ENCODE measurements at places on chromosomes 5 and 9.

GRCh38 chr5:82820188-82820587 is 257.0 kb downstream of the TMEM167A start:
- no peak for DNase-seq

DNA sequence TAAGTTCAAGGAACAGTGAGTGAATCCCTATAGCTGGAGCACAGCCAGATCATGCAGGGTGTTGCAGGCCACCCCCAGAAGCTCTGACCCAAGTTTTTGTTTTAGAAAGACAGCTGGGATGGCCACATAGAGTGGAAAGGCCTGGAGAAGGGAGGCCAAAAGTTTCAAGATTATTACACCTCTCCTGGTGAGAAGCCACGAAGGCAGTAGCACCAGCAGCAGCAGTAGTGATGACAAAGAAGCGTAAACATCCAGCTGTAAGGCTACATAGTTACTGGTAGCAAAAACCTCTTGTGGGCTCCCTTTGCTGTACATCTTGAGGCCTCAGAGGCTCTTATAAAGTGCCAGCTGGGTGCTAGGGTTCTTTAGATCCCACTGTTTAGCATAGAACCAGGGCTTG is 11.8 kb downstream of the ADAMTSL1 start:
- no peak for DNase-seq

DNA sequence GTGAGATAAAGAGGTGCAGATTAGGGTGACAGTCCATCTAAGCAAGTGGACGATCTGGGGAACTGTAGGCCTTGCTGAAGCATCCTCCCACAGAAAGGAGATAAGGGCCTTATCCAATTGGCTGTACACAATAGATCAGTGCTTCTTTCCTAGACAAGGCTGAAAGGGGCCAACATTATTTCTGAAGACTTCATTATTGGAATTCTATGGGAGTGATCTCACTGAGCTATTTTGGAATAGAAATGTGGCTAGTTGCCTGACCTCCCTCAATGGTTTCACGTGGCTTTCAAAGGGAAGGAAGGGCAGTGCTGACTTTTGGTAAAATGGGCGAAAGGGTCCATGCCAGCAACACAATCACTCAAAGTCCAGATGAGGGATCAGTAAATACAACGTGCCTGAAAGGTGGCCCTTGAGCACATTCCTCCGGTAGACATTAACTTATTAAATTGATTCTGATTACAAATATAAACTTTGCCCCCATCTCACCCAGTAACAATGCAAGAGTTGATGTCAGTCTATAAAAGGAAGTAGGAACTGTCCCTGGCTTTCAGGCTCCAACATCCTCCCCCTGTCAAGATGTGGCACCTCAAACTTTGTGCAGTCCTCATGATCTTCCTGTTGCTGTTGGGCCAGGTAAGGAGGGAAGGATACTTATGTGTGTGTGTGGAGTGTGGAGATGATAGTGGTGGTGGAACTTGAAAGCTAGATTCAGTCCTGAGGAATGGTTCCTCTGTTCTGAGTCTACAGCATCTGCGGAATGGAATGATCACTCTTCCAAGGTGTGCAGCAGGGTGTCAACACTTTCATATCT is at the start of gene LEAP2:
LEAP2 (plus strand) TSS at position 550 of the 811 bp plus-strand sequence; CDS start at position 577, 27 bp downstream.
- DNase-seq = no peak

GRCh38 chr9:78026947-78027346 is 4.7 kb downstream of the GNAQ start:
- DNase-seq = no peak

GRCh38 chr9:4272126-4272525 is 27.7 kb downstream of the GLIS3 start:
- DNase-seq = no peak

DNA sequence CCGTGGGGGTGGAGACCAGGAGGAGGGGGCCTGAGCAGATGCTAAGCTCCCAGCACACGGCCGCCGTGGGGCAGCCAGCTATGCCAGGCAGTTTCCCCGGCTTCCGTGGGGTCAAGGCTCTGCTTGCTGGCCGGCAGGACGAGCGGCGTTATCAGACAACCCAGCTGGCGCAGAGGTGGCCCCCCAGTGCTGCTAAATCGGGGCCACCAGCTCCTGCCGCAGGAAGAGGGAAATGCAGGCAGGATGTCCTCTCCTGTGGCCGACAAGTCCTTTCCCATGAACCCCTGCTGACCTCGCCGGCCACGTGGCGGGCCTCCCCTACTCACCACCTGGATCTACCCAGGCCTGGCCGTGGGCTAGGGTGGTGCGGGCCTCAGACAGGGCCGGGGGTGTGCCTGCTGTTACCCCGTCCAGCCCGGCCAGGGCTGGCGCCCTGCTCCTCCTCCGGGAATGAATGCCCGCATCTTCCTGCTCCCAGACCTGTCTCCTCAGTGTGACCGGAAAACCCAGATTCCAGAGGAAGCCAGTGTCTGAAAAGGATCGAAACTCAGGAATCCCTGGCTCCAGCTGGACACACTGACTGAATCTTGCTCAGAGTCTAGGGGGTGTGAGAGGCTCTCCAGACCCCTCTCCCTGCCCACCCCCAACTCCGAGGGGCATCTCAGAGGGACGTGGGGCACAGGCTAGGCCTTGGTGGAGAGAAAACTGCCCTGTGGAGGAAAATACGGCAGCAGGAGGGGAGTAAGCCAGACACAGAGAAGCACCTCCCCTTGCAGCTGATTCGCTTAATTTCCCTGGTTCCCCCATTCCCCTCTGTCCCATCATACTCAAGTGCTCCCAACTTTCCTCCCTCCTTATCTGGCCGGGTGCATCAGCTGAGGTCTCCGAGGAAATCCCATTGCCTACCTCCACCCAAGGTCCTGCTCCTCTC is 3.9 kb downstream of the FLT4 start:
- DNase-seq = no peak

GRCh38 chr5:135230251-135230925 is 168.6 kb downstream of the MACROH2A1 start:
- DNase-seq = no peak

GRCh38 chr9:90872835-90873294 is 71.2 kb downstream of the SYK start:
- DNase-seq = no peak

GRCh38 chr9:113987526-113987925 is 90.6 kb downstream of the AMBP start:
- no peak for DNase-seq

DNA sequence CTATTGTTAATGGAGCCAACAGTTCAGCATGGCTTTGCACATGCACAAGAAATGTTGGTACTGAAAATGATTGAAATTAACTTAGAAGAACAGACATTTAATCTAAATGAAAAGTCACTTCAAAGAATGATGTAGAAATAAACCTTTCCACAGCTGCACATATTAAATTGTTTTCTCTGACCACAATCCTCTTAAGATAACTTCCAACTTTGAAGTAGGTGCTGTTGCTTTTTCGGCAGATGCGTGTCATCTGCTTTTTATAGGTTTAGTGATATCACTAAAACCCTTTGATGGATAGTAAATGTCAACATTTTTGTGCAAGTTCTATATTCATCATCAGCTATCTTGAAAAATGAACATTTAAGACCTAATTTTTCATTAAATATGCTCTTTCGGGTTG is 25.3 kb upstream of the SLC1A3 start:
- no peak for DNase-seq

- no peak for DNase-seq
Measured at GRCh38 chr5:80631278-80632259, 22.9 kb upstream of the MSH3 start.

DNA sequence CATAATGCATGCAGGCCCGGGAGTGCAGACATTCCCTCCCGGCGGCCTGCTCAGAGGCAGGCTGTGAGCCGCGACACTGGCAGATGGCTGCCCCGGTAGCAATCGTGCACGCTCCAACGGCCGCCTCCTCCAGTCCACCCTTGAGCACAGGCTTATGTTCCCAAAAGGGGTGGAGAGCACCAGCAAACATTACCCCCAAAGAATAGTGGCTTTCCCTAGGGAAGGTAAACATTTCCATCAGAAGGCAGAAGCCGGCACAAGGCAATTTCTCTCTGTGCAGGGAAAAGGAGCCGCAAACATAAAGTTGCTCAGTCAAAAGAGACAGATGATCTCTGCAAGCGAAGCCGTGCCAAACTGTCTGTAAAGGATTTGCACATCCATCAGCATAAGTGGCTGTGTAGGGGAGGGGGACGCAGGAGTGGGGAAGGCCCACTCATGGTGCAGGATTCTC is 92.5 kb downstream of the SIL1 start:
- peak; percentile 90 for DNase-seq

DNA sequence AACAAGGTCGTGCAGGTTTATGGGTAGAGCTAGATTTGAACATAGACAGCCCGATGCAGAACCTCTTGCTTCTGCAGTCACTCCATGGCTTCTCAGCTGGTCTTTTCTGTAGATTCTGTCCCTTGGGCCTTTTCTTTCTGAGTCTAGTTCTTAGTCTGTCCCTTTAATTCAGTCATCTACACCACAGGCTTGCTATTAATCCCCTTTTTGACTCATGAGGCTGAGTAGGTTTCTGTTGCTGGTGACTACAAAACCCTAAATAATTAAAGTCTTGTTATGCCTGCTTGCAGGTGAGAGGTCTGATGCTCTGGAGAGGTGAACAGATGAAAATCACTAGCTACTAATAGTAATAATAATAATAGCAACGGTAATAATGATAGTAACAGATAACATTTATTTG is 19.3 kb upstream of the STRBP start:
- DNase-seq = no peak

DNA sequence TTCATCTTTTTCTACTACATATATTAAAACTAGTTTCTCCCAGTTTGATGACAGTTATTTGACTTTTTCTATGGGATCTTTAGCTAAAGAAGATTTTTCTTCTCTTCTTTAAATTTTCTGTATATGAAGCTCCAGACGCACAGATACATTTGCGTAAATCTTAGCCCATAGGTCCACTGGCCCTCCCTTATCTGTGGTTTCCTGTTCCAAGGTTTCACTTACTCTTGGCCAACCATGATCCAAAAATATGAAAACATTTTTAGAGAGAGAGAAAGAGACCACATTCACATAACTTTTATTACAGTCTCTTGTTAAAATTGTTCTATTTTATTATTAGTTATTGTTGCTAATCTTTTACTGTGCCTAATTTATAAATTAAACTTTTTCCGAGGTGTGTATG is 270.2 kb upstream of the DAPK1 start:
- DNase-seq = no peak
